ENCODE measurements at places on chromosomes 2 and 18.

DNA sequence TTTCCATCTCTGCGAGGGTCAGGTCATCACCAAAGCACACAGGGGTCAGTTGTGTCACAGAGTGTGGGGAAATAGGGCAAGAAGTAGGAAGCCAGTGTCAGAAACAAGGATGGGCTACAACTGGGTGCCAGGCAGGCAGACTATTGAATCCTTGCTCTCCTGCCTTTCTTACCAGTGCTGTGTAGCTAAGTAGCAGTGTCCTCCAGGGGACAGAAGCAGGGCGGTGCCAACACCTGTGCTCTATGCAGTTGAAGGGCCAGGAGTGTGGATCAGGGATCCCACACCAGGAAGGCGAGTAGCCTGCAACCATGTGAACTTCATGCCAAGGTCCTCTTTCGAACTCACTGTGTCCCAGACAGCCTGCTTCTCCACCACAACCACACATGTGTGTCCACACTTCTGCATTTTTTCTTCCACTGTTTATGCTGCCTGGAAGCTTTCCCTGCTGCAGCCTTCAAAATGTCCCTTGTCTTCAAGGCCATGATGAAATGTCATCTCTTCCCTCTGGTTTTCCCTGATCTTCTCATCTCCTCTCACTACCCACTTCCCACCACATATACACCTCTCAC lies 25.4 kb upstream of the REG3G start:
- DNase-seq, result no peak

DNA sequence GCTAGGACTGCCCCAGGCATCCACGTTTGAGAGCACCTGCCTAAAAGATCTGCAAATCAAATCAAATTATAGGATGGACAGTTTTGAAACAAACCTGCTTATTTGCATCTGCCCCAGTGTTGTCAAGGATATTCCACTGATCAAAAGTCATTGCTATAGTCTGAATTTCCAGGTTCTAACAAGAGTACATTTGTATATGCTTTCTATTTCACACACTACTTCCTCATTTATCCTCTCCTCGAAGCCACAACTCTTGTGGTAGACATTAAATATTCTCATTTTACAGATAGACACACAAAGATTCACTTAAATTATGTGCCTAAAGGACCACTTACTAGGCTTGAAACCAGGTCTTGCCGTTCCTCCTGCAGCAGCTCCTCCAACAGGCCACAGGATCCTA lies 11.9 kb upstream of the TET3 start:
- DNase-seq, result no peak

DNA sequence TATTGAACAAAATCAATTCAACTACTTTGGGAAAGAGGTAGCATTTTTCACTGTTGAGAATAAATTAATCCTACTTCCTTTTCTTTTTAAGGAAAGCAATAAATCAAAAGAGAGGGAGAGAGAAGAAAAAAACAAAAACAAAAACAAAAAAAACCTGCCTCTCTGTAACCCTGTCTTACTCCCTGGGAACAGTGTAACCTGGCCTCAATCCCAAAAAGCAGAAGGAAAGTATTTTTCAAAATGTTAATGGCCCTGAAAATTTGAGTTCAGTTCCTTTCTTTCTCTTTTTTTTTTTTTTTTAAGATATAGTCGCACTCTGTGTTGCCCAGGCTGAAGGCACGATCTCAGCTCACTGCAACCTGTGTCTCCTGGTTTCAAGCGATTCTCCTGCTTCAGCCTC lies 35.9 kb downstream of the RHOB start:
- DNase-seq, result no peak

- no peak for DNase-seq
Observed at GRCh38 chr2:126698376-126698775, 42.4 kb downstream of the GYPC start.
